NT2/D1 (cell line): ENCODE measurements at places on chromosomes 1 and 21.

DNA sequence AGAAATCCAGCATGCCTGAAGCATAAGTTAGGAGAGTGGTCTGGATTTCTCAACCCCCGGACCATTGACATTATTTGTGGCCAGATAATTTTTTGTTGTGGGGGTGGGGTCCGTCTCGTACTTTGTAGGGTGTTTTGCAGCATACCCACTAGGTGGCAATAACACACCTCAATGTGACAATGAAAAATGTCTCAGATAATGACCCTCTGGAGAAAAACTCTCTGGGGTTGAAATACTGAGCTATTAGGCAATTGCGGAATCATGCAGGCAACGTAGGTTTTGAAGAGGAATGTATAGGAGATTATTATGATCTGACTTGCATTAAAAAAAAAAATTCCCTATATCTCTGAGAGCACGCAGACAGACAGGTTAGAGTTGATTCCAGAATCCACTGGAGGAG, 25.3 kb upstream of the RRP15 start:
- no peak for DNase-seq

- no peak for DNase-seq
These were observed 75.2 kb downstream of the NGF start for GRCh38 chr1:115262886-115263285.

GRCh38 chr1:76264642-76265041, 190.1 kb downstream of the ST6GALNAC3 start:
- DNase-seq, result no peak

DNA sequence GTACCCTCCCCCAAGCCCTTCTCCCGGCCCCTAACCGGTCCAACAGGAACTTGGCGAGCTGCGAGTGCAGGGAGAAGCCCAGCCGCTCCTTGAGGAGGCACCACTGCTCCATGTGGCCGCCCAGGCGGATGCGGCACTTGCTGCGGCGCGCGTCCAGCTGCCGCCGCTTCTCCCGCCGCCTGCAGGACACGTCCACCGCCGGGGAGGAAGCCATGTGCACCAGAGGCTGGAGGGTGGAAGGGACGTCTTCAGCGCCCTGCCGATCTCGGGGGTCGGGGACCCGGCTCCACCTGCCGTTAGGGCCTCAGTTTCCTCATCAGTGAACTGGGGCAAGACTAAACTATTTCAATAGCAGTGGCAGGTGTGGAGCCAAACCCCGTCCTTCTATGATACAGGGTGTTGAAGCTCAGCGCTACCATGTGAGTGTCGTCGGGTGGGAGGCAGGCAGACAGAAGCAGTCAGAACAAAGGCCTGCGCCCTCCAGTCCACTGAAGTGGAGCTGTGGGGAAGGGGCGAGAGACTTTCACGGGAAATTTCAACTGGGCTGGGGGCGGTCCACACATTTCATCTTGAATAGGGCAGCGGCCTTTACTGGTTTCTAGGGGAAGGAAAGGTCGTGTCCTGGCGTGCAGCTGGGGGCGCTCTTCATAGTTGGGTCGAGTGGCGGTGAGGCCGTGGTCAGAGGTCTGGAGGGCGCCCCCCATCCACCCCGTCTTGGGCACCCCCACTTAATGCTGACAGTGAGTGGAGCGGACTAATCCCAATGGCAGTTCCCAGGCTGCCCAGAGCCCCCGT, 592 bp downstream of the ZNF692 start:
- DNase-seq, result no peak

DNA sequence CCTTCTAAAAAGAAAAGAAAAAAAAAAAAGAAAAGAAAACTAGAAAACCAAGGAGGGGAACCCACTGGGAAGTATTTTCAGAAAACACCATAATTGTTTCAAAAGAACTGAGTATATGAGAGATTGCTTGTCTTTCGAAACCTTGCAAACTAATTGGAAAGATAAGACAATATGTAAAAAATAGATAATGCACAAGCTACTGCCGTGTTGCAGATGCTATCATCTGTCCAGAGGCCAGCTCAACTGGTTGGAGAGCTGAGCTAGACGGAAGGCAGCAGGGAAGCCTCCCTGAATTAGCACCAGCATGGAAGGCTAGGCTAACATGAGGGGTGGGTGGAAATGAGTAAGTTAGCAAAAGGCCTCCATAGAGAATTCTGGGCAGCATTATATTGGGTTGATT, 16.2 kb upstream of the CACHD1 start:
- DNase-seq, result no peak

- peak; percentile 86 for DNase-seq
These were observed 4.2 kb upstream of the DYRK3 start for GRCh38 chr1:206631085-206631509.

- no peak for DNase-seq
These were observed 478.2 kb upstream of the VAMP3 start for GRCh38 chr1:7292714-7293419.

DNA sequence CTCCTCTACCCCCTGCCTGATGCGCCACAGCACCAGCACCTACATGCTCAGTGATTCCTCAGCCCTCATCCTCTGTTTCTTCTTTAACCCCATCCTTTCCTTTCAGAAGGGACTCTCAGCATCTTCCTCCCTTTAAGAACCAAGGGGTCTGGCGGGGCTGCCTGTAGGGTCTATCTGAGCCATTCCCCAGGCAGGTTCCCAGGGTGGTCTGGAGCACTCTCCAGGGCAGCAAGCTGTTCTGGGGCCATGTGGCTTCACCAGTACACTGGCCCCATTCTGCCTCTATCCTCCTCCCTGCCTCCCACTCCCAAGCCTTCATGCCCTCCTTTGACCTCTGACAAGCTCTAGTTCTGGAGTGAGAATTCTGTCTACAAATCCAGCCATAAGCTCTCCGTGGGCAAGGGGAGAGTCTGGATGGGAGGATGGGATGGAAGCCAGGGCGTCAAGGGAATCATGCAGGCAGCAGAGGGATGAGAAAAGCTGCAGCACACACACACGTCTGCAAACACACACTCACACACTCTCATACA, 10.4 kb downstream of the BATF3 start:
- DNase-seq, result no peak

GRCh38 chr21:44024257-44024656, 12.1 kb downstream of the TRAPPC10 start:
- no peak for DNase-seq

DNA sequence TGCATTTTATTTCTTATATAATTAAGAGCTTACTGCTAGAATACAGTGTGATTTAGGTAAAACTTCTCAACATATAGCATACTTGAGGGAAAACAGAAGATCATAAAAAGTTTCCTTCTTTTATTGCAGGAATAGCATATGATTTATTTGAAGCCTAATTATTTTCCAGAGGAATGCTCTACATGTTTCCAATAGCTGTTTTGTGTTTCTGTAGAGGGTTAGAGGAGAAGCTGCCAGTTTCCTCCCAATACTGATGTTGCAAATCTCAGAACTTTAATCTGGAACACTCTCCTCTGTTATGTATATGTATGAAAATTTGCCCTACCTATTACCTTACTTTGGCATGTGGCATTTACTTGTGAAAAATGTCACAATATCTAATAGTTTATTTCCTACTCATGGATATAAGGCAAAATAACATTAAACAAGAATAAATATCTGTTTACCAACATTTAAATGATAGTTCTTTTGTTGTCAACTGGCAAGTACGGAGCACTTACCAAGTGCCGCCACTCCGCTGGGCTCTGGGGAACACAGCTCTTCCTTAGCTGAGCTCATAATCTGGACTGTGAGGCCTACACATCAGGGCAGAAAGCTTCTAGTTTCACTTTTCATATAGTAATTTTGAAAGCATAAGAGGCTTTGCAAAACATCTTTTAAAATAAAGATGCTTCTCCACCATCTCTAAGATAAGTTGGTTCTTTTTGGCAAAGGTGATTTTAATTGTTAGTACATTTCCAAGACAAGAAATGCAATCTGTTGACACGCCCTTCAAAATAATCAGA, 239.8 kb upstream of the C1orf105 start:
- no peak for DNase-seq

DNA sequence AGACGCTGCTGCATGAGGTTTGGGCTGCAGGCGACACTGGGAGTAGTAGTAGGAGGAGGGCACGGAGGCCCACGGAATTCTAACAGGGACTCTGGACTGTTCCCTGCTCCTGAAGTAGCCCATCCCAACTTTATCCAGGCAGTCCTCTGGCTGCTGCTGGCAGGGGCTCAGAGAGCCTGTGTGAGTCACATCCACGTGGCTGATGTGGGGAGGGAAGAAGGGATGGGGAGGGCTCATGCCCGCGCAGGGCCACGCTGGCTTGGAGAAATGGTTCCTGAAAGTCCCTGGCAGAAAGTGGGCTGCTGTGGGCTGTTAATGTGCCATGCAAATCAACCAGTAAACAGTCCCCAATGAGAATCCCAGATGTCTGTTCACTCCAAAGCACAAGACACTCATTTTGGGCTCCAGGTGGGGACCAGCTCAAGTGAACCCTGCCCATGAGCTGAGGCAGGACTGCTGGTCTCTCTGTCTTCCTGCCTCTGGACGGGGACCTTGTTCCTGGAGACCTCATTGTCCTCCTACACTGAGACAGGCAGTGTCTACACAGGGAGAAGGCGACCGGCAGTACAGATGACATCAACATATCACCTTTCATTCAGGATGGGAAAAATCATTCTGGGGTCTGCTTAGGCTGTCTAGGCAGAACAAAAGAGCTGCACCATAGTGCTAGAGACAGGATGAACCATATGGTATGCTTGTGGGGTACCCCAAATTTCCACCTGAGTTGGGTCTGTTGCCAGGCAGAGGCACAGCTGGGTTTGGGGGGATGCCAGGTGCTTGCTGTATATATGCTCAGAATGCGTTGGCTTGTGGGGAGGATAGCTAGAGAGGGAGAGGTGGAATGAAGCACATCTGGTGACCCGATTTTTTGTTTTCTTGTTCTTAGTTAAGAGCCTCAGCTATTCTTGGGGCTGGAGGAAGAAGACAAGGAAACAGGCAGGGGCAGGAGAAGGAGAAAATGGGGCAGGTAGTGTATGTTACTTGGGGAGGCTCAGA, 57.9 kb upstream of the FMOD start:
- no peak for DNase-seq

DNA sequence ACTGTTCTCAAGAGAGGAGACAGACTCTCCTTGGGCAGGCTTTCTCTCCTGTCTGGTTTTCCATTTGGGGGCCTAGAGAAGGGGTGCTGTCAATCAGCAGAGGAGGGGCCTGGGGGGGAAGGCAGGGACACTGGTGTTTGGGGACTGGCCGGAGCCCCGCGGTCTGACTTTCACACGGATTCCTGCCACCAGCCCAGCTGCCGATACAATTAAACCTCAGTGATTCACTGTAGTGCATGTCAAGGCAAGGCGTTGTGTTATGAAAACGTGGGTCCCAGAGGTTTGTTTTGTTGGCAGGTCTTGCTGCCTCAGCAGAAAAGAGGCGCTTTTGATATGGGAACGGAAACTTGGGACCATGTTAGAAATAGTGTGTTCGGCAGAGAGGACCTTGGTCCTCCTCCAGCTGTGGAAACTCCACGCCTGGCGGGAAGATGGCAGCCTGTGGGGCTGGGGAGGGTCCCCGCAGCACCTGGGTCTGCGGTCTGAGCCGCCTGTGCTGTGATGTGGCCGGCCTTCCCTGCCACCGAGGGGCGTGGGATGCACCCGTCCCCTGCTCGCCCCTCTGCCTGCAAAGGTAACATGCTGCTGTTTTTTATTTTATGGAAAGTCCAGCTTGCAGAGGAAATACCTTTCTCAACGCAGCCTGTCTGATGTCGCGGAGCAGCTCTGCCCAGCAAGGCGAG, 47.6 kb downstream of the SPSB1 start:
- no peak for DNase-seq

- no peak for DNase-seq
These were observed 321.0 kb downstream of the LTN1 start for GRCh38 chr21:28671549-28672195.
